ENCODE measurements at places on chromosomes 2 and 18.

GRCh38 chr2:113979191-113980128 lies 89.6 kb downstream of the ACTR3 start:
- no peak for DNase-seq

DNA sequence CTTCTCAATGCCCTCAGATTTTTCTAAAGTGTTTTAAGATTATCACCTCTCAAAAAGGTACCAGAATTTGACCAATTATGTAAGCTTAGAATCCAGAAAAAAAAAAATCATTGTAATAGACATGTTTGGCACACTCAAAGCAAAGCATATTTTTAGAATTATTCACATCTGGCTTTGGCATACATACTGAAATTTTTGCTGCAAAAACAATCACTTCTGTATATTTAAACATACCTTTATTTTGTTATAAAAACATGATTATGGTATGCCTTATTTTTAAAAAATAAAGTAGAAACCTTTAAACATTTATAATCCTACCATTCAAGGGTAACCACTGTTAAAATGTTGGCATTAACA lies 143.3 kb downstream of the ESCO1 start:
- DNase-seq, result no peak

DNA sequence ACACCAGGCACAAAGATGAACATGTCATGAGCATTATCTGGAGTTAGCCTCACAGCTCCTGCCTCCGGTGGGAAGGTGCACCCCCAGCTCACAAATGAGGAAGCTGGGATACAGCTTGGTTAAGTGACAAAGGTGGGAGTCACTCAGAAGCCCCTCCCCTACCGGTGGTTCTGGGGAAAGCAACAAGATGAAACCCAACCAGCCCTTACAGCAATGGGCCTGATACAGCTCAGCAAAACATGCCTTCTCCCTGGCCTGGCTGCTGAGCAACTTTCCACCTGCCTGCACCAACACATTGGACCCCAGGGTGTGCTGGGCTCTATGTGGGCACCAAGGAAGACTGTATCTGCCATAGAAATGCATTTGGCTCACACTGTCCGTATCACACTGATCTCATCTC lies 113.2 kb downstream of the GYPC start:
- no peak for DNase-seq

- DNase-seq, result no peak
Measured at GRCh38 chr2:127917916-127918315, 32.2 kb upstream of the AMMECR1L start.

GRCh38 chr18:41484069-41484468 lies 471.0 kb upstream of the PIK3C3 start:
- no peak for DNase-seq

- DNase-seq, result no peak
Measured at GRCh38 chr2:3778851-3779495, 75.6 kb downstream of the DCDC2C start.

DNA sequence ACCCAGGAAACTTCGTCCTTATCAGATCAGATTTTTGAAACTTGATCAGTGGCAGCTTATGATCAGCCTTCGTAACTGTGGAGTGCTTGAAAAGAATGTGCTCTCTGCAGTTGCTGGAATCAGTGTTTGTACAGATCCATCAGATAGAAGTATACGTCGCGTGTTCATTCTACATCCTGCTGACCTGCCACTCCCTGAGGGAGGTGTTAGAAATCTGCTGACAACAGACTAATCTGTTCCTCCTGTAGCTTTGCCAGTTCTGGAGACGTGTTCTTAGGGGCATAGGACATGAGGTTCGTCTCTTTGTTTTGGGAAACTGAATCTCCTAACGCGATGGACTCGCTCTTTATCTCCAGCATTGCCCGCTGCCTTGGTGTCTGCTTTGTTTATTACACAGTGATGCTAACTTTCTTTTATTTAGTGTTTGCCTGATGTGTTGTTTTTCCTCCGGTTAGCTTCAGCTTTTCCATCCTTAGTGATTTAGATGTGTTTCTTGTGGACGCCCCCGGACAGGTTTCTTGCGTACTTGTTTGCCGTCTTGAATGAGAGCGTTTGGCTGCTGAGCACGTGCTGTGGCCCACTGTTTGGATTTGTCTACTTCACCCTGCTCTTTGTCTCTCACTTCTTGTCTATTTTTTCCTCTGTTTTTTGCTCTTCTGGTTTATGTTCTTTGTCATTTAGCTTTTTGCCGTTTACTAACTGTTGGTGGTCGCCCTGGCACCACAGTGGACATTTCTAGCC lies 17.4 kb upstream of the GAL3ST2 start:
- DNase-seq, result no peak

DNA sequence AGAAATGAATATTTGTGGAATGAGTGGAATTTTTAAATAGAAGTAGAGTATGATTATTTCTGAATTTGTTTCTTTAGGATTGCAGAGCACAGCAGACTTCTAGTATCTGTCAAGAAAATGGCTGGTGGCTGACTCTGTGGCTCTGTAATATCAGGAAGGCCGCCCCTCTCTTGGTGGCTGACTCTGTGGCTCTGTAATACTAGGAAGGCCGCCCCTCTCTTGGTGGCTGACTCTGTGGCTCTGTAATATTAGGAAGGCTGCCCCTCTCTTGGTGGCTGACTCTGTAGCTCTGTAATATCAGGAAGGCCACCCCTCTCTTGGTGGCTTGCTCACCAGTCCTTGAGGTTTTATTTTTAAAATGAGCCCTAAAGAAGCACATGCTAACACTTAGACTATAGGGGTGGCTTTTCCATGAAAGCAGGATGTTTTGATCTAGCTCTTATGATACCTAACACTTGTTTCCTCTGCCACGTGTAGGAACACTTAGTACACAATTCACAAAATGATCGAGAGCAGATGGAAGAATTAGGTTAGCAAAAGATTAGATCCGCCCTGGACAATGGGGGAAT lies 85.1 kb upstream of the TTC39C start:
- no peak for DNase-seq

- no peak for DNase-seq
Measured at GRCh38 chr2:207163053-207163755, 2.5 kb downstream of the KLF7 start.

- DNase-seq, result no peak
Measured at GRCh38 chr2:223508372-223508771, 93.8 kb downstream of the SCG2 start.

DNA sequence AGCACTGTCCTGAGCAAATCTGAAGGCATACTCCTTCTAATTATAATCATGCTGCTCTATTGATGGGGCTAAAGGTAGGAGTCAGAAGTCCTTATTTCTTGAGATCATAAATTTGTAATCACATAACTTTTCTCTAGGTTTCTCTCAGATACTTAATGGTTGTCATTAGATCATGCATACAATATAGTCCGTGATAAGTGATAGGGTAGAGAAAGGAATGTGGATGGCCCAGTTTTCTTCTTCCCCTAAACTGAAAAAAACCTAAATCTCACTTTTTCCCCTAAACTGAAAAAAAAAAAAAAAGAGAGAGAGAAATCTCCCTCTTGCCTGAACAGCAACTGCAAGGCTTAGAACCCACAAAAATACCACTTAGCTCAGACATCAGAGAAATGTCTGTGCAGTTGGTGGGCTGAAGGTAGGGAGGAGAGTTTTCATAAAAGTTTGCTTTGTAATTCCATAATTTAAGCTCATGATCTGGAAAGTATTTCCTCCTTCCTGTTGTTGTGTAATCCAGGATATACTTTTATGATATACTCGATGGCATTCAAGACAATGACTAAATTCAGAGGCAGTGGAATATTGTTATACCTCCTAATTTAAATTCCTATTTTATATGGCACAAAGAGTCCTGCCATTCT lies 79.3 kb upstream of the ITPRID2 start:
- DNase-seq, result no peak

Measured in NCI-H1092 treated with DMSO at 0.1 percent for 48 hours (cell line).